Stimulated activated naive CD4-positive, alpha-beta T cell (primary cell): ENCODE measurements at places on chromosomes 1 and 21.

- no peak for DNase-seq
Measured at GRCh38 chr1:37128091-37128490, 93.8 kb upstream of the GRIK3 start.

- no peak for DNase-seq
Measured at GRCh38 chr1:204337036-204337429, 22.7 kb downstream of the PLEKHA6 start.

DNA sequence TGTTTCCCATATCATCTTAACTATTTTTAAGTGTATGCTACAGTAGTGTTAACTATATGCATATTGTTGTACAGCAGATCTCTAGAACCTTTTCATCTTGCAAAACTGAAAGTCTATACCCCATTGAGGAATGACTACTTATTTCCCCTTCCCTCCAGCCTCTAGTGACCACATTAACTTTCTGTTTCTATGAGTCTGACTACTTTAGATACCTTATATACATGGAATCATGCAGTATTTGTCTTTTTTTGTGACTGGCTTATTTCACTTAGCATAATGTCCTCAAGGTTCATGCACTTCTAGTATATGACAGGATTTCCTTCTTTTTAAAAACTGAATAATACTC, 96.5 kb upstream of the BTG3 start:
- no peak for DNase-seq

DNA sequence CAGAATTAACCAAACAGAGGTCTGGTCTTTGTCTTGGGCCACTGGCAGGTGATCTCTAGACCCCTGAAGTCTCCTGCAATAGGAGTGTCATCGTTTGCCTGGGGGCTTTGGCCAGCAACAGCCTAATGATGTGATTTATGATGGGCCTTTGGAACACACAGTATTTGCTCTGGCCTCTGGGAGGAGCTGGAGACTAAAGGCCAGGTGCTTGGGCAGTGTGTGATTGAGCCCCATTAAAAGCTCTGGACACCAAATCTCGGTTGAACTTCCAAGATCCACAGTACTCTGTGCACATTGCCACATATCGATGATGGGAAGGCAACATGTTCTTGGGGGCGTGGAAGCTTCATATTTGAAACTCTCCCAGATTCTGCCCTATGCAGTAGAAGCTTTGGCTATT, 32.0 kb upstream of the TLR5 start:
- DNase-seq = no peak

DNA sequence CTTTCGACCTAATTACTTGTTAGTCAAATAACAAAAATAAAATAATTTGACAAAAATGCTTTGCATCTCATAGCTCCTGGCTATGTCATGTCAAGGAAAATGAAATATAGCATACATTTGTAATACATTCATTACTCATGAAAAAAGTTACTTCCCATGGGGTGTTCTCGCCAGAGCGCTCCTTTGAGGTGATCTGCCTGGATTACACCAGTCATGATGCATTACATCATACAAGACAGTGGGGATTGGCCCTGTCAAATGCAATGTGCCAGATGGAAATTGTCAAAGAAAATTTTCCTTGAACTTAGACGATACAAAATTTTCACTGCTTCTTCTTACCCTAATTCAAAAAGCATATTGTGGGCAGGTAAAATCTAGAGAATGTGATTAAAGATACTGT, 215.6 kb upstream of the B3GALT2 start:
- DNase-seq = no peak

DNA sequence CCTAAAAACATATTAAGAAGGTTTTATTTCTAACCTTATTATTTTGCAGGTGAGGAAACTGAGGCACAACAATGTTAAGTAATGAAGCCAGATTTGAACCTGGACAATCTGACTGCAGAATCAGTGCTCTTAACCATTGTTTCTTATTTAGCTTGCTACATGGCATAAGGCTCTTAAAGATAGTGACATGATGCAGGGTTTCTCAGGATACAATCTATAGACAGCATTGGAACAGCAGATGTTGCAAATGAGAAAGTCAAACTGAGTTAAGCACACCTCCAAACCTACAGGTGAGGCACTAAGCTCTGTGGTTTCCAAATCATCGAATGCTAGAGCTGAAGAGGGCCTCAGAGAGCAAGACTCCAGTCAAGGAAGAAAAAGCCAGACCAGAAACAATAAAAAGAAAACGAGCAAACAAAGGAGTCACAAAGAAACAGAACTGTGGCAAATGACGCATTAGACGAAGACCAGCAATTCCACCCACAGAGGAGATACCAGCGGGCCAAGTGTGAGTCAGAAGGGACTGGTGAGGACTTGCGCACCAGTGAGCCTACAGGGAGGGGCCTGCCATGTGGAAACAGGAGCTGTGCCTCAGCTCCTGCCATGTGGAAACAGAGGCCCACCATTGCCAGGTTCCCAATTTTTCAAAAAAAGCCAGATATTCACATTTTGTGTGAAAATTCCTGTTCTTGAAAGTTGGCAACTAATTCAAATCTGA, 14.4 kb downstream of the CD58 start:
- no peak for DNase-seq

DNA sequence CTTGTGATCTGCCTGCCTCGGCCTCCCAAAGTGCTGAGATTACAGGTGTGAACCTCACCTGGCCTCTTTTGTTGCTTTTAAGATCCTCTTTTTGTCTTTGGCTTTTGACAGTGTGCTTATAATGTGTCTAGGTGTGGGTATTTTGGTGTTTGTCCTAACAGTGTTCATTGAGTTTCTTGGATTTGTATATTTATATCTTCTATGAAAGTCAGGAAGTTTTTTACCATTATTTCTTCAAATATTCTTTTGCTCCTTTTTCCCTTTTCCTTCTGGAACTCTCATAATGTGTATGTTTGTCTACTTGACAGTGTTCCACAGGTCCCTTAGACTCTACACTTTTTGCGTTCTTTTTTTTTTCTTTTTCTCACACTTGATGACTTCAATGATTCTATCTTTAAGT, 59.1 kb downstream of the URB2 start:
- no peak for DNase-seq

- DNase-seq = no peak
Measured at GRCh38 chr1:184824691-184825323, 70.1 kb upstream of the EDEM3 start.

DNA sequence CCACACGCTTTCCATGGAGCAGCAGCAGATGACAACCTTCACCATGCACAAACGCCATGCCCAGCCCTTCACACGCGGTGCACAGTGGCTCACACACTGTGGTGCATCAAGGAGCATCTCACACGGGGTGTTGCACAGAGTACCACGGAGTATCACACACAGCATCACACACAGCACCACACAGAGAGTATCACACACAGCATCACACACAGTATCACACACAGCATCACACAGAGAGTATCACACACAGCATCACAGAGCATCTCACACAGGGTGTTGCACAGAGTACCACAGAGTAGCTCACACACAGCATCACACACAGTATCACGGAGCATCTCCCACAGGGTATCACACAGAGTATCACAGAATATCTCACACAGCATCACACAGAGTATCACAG, 122.2 kb upstream of the RAB4A start:
- DNase-seq = no peak

- DNase-seq = no peak
Measured at GRCh38 chr1:38028671-38029070, 16.1 kb downstream of the UTP11 start.

GRCh38 chr1:208174200-208174599, 70.0 kb downstream of the PLXNA2 start:
- no peak for DNase-seq

GRCh38 chr1:116448785-116449385, 75.8 kb downstream of the ATP1A1 start:
- no peak for DNase-seq
